ENCODE measurements at places on chromosomes 4 and X. TPM values are rescaled to one million over a fixed set of nuclear protein-coding genes. Genes with fewer than 3 reads are reported as not detected.

- no peak for DNase-seq
Measured at GRCh38 chr4:122073615-122074014, 78.5 kb upstream of the BLTP1 start.

DNA sequence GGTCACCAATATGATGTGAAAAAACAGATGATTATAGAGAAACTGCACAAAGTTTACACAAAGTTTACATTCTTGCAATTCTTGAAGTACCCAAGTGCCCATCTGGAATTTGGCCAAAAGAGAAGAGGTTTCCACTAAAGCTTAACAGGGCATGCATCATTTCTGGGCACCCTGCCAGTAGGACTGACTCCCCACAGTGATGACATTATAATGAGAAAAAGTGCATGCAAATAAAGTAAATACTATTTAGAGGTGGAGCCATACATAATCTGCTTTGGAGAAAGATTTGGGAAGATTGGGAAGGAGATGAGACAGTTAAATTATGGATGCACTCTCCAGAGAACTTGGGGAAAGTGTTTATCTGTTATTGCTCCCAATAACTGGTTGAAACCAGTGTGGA is 93.7 kb upstream of the TRPC3 start:
- no peak for DNase-seq

GRCh38 chrX:11137543-11138139 is 26.5 kb downstream of the HCCS start:
- peak; percentile 47 for DNase-seq

DNA sequence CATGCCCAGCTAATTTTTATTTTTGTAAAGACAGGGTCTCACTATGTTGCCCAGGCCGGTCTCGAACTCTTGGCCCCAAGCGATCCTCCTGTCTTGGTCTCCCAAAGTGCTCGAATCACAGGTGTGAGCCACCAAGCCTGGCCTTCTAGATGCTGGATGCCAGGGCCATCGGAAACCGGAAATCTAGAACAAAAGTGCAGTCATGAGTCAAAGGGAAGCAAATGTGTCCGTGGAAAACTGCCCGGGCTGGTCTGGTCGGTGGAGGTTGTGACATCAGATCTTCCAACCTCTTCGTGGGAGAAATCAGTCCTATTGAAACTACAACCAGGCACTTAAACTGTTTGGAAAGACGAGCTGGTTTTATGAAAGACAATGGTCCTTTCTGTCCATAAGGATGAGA is 92.3 kb upstream of the SHOX start:
- DNase-seq, result no peak

The LARP1B gene
- 21.0 TPM for total RNA-seq

DNA sequence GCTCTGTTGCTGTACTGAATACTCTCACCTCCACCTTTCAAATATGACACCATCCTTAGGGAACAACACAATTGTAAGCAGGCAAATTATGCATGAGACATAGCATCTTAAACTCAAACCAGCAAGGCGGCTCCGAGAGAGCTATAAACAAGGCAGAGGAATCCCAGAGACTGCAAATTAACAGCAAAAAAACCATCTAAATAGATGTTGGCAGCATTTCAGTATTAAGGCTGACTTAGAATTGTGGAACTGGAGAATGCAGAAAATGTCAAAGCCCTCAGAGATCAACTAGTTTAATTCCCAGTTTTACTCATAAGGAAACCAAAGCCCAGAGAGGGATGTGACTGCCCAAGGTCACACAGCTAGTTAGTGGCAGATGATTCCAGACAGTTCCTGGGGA is 37.2 kb upstream of the SPANXC start:
- DNase-seq, result no peak

GRCh38 chrX:1392376-1393068 is 609 bp upstream of the SLC25A6 start:
- DNase-seq, result peak; percentile 69

DNA sequence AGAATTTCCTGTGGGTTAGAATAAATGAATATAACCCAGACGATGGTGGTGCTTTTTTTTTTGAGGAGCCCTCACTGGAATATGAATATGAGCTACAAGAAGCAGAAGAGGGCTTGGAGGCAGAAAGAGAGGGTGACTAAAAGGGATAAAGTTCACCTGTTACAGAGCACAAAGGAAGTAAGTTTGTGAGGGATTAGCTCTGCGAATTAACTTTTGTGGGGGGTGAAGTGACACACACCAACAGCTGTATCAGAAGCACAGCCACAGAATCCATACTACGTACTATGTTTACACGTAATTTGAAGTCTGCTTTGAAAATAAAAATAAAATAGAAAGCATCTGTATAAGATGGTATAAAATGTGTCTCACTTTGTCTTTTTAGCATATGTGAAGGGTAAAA is 963.6 kb upstream of the DIAPH2 start:
- DNase-seq, result no peak
